Posterior vena cava (tissue), 2 donors: ENCODE measurements at places on chromosomes 7 and 10. TPM values are rescaled to one million over a fixed set of nuclear protein-coding genes. Genes with fewer than 3 reads are reported as not detected.

GRCh38 chr7:45076946-45077345 is 11.8 kb downstream of the NACAD start:
- DNase-seq, result no peak

- DNase-seq, result no peak
These were observed 136.1 kb downstream of the ICA1 start for GRCh38 chr7:8125680-8126444.

DNA sequence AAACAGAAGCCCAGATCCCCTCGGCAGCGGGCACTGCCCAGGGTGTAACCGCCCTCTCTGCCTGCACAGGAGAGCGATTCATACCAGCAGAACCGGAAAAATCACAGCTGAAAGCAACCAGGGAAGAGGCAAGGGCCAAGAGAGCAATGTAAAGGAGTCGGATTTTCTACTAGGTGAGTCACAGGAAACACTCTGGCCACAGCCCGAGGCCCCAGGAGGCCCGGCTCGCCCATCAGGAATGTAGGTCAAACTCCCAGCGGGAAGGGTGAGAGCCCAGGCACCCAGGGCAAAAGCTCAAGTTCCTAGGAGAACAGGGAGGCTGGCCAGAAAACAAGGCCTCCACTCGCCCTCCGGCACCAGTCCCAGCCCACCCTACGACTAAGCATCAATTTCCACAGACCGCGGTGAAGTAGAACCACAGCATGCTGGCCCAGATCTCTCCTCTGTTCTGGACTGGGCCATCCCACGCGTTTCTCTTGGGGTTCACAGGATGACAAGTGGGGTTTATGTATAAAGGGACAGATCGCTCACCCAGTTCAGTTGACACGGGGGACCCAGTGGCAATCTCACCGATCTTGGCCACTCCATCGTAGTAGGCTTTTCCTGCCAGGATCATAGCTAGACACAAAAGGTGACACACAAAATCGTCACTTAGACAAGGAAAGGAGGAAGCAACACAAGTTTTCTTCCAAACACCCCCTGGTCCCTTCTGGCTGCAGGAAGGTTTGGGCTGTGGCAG is 46.2 kb downstream of the BAIAP2L1 start:
- DNase-seq, result no peak

- no peak for DNase-seq
These were observed 122.0 kb downstream of the ADARB2 start for GRCh38 chr10:1615186-1615954.

- DNase-seq, result no peak
These were observed 37.0 kb upstream of the LCOR start for GRCh38 chr10:96794836-96795733.

Gene ZCCHC24
- 125 TPM for total RNA-seq

Gene HOXA5
- 17.6 TPM for total RNA-seq

Gene ATOH7
- not detected for total RNA-seq

Gene INPP5A
- 65.2 TPM for total RNA-seq

Gene VPS50
- total RNA-seq, result 25.7 TPM
